IMR-90 (cell line): ENCODE measurements at places on chromosomes 6 and 20. TPM values are rescaled to one million over a fixed set of nuclear protein-coding genes. Genes with fewer than 3 reads are reported as not detected.

The SLC17A3 gene
- not detected in 2 replicates for total RNA-seq

The ZNF337 gene
- total RNA-seq = 15.8 and 16.5 TPM in 2 replicates

The GSTA3 gene
- not detected in 2 replicates for total RNA-seq

The ADGRF4 gene
- under 0.01 TPM in 1 of 2 replicates, not detected in the other for total RNA-seq

The LAMA5 gene
- total RNA-seq = 0.56 and 0.90 TPM in 2 replicates

DNA sequence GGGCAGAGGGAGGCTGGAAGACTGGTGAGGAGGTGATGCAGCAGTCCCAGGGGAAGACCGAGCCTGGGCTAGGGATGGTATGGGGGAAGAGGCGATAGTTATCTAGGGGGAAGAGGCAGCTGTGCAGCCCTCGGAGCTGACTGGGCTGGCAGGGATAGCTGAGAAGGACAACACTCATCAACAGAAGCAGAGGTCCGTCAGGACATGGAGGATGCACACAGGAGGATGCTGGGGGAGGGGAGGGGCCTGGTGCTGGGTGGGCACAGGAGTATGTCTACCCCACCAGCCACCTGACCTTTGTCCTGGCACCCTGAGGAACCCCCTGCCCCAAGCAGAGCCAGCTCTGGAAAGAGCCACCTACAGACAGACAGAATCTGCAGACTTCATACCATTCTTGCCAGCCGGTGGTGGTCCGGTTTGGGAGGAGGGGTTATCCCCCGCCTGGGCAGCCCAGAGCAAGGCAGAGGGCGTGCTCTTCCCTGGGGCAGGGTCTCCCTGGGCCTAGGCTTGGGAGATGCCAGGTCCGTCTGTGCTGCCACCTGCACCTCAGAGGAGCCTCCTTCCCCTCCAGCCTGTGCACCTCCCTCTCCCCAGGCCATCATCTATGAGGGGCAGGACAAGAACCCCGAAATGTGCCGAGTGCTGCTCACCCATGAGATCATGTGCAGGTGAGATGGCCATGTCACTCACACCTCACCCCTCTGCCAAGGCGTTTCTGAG is 14.9 kb downstream of the EBF4 start:
- no peak for DNase-seq
- peaks cover 30% of the 10 kb centered on the region for H3K27me3 ChIP-seq
- no peaks in the 10 kb centered on the region for H3K4me1 ChIP-seq
- H3K27ac ChIP-seq = no peak overlapping the region
- no peak overlapping the region for H3K4me3 ChIP-seq
- no peaks in the 10 kb centered on the region for H3K36me3 ChIP-seq

- no peaks in the 10 kb centered on the region for H3K27me3 ChIP-seq
- DNase-seq = no peak
- no peak overlapping the region for H3K4me3 ChIP-seq
Measured at GRCh38 chr6:18023891-18024290, 36.5 kb upstream of the KIF13A start.

- H3K27me3 ChIP-seq = no peaks in the 10 kb centered on the region
- peaks cover 32% of the 10 kb centered on the region for H3K36me3 ChIP-seq
- no peak overlapping the region for H3K27ac ChIP-seq
- no peak overlapping the region for H3K4me3 ChIP-seq
- no peak for DNase-seq
Measured at GRCh38 chr20:31567380-31567720, 37.7 kb upstream of the ID1 start.

- H3K4me3 ChIP-seq = no peak overlapping the region
- no peaks in the 10 kb centered on the region for H3K27me3 ChIP-seq
- DNase-seq = peak; percentile 41
- H3K36me3 ChIP-seq = no peaks in the 10 kb centered on the region
Measured at GRCh38 chr6:81767163-81767891, 14.8 kb upstream of the TENT5A start.

- no peak overlapping the region for H3K27ac ChIP-seq
- H3K4me3 ChIP-seq = no peak overlapping the region
- DNase-seq = no peak
- no peaks in the 10 kb centered on the region for H3K27me3 ChIP-seq
Measured at GRCh38 chr6:47162793-47163192, 120.7 kb upstream of the ADGRF1 start.
